ENCODE measurements at places on chromosomes 3 and 15.

GRCh38 chr3:77195766-77196545 is 156.1 kb downstream of the ROBO2 start:
- DNase-seq = no peak

GRCh38 chr3:30302027-30302426 is 304.4 kb upstream of the TGFBR2 start:
- DNase-seq = no peak

GRCh38 chr3:156472684-156473083 is 82.2 kb downstream of the SSR3 start:
- no peak for DNase-seq

GRCh38 chr3:41044523-41044922 is 154.8 kb upstream of the CTNNB1 start:
- DNase-seq = no peak

- DNase-seq = no peak
These were observed 15.1 kb downstream of the CCDC33 start for GRCh38 chr15:74251131-74251811.

DNA sequence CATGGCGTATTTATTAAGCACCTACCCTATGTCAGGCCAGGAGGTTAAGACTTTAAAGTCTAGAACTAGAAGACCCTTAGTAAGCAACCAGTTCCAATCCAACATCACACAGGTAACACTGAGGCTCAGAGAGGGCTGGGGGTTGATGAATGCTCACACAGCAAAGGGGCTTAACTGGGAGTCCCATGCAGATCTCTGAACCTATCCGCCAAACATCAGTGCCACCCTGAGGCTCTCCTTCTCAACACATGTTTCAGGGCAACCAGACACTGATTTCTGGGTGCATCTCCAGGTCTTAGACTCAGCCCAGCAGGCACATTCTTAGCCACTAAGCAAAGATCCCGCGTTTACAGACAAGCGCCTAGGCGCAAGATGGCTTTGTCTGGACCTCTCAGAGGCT is 92.0 kb upstream of the SLC6A11 start:
- DNase-seq = no peak

- DNase-seq = no peak
These were observed 288.2 kb upstream of the ZNF385D start for GRCh38 chr3:22039161-22039560.

GRCh38 chr15:85305050-85305449 is 75.4 kb upstream of the AKAP13 start:
- no peak for DNase-seq

DNA sequence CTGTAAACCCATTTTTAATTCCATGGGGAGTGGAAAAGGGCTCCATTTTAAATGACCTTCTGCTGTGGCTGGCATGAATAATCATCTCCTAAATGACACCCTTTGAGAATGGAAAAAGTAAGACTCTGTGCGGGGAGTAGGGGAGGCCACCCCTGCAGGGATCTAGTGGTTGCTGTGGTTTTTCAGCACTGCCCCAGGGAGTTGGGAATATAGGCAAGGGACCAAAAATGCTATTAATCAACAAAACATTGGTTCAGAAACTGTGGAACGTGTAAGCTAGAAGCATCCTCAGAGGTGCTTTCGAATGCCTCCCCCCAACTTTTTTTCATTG is 30.1 kb upstream of the ADAMTS7 start:
- DNase-seq = no peak

GRCh38 chr3:44114142-44114541 is 127.5 kb upstream of the TOPAZ1 start:
- peak; percentile 31 for DNase-seq

GRCh38 chr3:32840086-32840841 is 22.5 kb downstream of the TRIM71 start:
- DNase-seq = no peak

GRCh38 chr3:45497963-45498362 is 96.6 kb upstream of the LIMD1 start:
- DNase-seq = peak; percentile 62

DNA sequence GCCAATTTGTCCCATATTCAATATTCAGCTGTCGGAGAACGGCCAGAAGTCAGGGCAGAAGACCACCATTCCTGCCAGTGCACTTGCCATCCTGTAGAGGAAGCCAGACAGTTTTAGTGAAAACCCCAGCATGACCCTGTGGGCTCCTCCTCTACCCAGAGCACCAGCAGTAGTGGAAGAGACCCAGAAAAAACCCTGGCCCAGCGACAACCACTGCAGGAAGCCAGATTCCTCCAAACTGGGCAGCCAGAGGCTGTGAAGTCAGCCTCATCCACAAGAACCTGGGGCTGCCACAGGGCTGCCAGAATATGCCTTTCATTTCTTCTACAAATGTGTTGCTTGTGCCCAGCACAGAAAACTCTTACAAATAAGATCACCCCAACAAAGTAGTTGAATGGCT is 67.3 kb downstream of the HMCES start:
- no peak for DNase-seq

All from CD4-positive, alpha-beta T cell treated with Interleukin-17A for 4 hours (primary cell).